ENCODE measurements at places on chromosomes 5 and 9.

- DNase-seq = no peak
Observed at GRCh38 chr5:3428334-3428733, 167.3 kb upstream of the IRX1 start.

DNA sequence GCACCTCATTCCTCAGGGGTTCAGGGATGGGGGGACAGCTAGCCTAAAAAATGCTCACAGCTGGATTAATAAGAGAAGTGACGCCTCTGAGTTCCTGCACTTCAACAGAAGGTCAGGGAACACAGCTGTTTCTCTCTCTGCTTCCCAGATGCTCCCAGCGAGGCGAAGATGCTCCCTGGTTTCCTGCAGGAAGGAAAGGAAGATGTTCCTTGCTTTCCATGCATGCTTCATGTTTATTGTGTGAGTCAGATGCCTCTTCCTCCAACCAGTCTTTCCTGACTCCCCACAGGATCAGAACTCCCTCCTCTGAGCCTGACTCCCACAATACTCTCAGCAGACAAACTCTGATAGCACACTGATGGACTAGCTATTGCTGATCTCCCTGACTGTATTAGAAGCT, 71.9 kb downstream of the MFAP3 start:
- no peak for DNase-seq

DNA sequence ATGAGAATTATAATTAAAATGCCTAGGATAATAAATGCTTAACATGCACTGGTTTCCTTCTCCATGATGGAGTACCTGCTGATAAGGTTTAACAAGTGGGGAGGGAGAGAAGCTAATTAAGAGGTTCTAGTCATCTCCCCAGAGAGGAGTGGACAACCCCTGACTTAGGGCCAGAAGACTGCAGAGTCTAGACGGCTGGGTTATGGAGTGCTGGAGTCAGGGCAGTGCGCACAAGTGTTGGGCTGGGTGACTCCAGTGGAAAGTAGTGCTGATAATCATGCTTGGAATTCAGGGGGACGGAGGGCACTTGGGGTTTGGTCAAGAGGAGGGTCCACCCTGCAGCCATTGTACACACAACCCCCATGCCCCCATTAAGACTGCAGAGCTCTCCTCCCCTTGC, 32.8 kb upstream of the TGFBI start:
- no peak for DNase-seq

- no peak for DNase-seq
Observed at GRCh38 chr5:74281166-74281565, 359.4 kb downstream of the ENC1 start.

DNA sequence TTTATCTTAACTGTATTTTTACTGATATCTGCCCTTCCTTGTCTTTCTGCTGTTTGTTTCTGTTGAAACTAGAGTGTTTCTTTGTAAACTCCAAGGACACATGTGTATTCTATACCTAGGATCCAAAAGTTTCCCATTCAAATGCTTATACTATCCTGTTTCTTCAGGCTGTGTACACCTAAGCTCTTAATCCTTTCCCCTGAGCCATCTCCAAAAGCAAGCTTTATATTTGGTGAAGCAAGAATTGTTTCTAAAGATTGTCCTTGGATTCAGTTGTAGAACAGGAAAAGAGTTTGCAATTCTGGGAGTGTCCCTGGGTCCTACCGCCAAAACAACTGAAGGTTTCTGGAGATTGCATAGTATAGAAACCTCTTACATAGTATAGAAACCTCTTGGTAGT, 65.9 kb downstream of the CWC27 start:
- DNase-seq = no peak

DNA sequence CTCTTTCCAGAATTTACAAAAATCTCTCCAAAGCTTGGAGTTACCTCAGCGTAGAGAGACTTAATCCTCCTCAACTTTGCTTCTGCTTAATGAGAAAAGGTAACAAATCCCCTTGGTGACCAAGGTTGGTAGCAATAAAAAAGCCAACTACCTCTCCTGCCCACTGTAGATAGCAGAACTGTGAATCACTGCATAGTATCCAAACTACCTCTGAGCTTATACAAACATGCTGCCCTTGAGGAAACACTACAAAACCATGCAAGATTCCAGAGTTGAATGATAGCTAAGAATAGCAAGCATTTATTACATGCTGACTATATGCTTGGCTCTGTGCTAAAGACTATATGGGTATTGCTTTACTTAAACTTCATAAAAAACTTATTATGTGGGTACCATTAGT, 2.8 kb upstream of the ADAMTS12 start:
- no peak for DNase-seq

GRCh38 chr5:36323926-36324781, 22.5 kb upstream of the RANBP3L start:
- DNase-seq = no peak

DNA sequence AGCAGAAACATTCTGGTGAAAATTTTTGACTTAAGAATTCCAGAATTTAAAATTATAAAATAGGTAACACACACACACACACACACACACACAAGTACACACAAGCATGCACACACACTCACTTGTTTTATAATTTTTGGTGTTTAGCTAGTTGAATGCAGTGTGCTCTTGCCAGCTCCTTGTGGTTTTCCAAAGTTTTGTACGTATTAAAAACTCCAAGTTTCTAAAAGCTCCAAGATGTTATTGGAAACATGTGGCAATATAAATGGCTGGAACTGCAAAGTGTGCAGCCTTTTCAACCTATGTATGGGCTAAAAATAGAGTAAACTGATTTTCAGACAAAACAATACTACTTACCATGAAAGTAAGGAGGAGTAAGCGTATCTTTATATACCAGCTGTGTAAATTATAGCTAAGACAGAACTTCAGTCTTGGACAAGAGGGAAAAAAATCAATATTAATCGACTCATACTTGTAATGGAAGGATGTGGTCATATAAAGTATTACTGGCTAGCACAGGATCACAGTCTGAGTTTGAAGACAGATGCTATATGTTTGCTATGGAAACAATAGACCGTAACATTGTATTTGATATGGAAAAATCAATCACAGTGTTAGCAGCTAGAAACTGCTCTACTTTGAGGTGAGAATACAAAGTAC, 727.1 kb upstream of the GRAMD2B start:
- no peak for DNase-seq

GRCh38 chr9:87238545-87238944, 259.1 kb upstream of the DAPK1 start:
- no peak for DNase-seq

- DNase-seq = no peak
Observed at GRCh38 chr9:72721067-72721466, 199.7 kb downstream of the TMC1 start.

- DNase-seq = no peak
Observed at GRCh38 chr9:82549174-82549821, 513.6 kb downstream of the RASEF start.

DNA sequence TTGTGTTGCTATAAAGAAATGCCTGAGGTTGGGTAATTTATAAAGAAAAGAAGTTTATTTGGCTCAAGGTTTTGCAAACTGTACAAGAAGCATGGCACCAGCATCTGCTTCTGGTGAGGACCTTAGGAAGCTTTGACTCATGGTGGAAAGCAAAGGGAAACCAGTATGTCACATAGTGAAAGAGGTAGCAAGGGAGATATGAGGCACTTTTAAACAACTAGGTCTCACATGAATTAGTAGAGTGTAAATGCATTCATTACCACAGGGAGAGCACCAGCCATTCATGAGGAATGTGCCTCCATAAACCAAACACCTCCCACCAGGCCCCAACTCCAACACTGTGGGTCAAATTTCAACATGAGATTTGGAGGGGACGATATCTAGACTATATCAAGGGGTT, 40.8 kb downstream of the OR2Y1 start:
- no peak for DNase-seq

- no peak for DNase-seq
Observed at GRCh38 chr5:32612134-32612888, 27.0 kb downstream of the SUB1 start.

Measured in GDM1 (cell line).